ENCODE measurements at places on chromosomes 4 and X.

DNA sequence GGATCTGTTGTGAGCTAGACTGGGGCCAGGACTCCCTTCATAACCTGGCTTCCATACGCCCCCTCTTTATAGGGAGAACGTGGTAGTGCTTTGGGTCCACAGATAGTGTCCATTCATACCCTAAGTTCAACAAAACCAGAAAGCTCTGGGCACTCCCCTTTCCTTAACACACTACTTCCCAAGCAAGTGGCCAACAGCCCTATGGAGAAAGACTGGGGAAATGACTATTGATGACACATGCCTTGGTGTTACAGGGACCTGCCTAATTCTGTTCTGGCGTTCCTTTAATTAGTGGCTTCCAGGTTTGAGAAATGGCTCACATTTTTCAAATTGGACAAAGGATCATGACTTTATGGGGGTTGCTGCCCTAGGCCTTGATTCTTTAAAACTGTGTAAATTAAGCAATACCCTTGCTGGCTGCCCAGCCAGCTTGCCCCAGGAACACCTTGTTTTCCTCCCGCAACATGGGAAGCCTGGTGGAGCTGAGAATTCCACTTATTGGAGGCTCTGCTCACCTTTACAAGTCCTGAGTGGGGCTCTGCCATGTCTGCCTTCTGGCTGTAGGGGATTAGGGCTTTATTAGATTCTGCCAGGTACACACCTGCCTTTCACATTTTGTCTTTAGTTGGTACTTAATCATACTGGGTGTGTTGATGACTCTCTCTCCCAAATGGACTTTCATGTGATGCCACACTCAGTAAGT, 61.1 kb downstream of the RGS12 start:
- H3K36me3 ChIP-seq: no peaks in the 10 kb centered on the region
- no peak overlapping the region for H3K4me3 ChIP-seq
- no peaks in the 10 kb centered on the region for H3K4me1 ChIP-seq
- no peak overlapping the region for H3K27ac ChIP-seq

DNA sequence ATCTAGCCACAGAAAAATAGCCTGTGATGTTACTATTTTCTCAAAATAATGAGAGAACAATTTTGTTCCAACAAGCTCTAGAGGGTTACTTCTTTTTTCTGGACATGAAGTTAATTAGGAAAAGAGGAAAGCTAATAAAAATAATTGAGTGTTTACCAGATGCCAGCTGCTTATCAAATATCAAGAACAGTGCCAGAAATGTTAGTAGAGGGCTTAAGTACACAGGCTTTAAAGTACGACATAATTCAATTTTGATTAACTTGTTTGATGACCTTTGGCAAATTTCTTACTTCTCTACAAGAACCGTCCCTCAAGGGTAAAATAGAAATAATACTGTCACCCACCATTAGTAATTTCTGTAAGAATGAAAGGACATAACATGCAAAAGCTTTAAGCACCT, 977.0 kb downstream of the FSTL5 start:
- H3K27ac ChIP-seq: no peak overlapping the region
- no peak for DNase-seq
- H3K4me1 ChIP-seq: no peaks in the 10 kb centered on the region
- no peaks in the 10 kb centered on the region for H3K36me3 ChIP-seq
- H3K4me3 ChIP-seq: no peak overlapping the region

DNA sequence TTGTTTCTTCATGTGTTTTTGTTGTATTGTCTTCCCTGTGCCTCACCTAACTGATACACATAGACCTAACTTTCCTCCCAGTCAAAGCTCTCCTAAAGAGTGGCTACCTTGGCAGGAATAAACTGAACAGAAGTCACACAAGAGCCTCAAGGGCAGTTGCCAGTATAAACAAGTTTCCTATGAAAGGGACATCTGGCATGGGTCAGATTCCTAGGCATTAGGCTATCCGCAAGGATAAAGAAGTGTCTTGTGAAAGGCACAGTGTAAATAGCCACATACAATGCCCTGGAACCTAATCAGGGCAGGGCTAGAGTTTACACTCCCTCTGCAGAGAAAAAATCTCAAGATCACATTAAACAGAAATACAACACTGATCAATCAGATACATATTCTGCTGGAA, 220.8 kb downstream of the SPANXN3 start:
- no peak for DNase-seq
- H3K4me1 ChIP-seq: no peaks in the 10 kb centered on the region
- H3K27me3 ChIP-seq: no peaks in the 10 kb centered on the region
- H3K36me3 ChIP-seq: no peaks in the 10 kb centered on the region

GRCh38 chr4:188665491-188666457, 526.5 kb downstream of the TRIML1 start:
- no peak overlapping the region for H3K27ac ChIP-seq
- DNase-seq: no peak
- H3K4me3 ChIP-seq: no peak overlapping the region
- no peaks in the 10 kb centered on the region for H3K27me3 ChIP-seq
- no peaks in the 10 kb centered on the region for H3K36me3 ChIP-seq
